ENCODE measurements at places on chromosomes 3 and 15.

GRCh38 chr15:63765338-63765737, 68.4 kb downstream of the HERC1 start:
- no peak for DNase-seq

DNA sequence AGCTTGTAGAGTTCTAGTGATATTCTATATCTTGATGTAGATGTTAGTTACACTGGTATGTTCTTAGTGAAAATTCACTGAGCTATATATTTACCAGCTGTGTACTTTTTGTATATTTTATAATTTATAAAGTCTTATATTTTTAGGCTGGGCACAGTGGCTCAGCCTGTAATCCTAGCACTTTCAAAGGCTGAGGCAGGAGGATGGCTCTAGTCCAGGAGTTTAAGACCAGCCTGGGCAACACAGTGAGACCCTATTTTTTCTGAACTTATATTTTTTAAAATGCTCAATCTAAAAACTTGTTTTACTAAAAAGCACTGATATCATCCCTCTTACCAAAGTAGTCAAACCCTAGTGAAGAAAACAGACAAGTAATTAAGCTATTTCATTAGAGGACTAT, 5.1 kb downstream of the MYO9A start:
- no peak for DNase-seq

- DNase-seq, result no peak
These were observed 52.4 kb upstream of the BLM start for GRCh38 chr15:90664650-90665287.

DNA sequence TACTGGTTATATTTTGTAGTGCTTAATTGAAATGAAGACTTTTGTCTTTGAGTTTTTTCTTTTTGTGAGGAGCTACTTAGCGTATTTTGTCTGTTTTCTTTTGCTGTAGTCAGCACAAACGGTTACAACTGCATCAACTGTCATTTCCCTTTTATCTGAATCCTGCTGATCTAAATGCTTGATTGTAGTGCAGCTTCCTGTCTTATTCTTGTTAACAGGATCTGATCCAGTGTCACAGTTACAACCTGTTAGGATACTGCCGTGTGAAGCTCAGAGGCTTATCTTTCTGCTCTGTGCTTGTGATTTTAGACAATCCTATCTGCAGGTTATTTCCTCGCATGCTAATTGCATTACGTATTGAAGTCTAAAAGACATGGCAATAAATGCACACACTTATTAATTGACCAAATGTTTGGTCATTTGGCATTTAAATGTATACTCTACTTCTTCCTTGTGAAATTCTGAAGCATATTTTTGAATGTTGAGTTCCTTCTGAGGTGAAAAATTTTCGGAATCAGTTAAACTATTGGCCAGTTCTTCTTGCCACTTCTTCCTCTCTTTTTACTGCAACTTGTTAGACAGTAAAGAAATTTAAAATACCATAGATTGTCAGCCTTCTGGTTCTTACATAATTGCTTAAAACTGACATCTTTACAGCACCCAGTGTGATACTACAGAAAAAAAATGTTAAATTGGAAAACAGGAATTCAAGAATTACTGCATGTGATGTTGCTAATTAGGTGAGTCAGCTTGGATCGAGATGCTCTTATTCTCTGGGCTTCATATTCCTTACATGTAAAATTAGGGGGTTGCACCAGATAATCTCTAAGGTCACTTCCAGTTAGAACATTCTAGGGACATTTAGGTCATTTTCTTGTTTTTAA, 168.2 kb downstream of the MBNL1 start:
- no peak for DNase-seq

- peak; percentile 13 for DNase-seq
These were observed 43.1 kb downstream of the DNASE1L3 start for GRCh38 chr3:58167431-58168351.

GRCh38 chr3:135513106-135514059, 452.1 kb upstream of the PPP2R3A start:
- DNase-seq, result no peak

- no peak for DNase-seq
These were observed 24.6 kb upstream of the MCCC1 start for GRCh38 chr3:183123891-183124290.

DNA sequence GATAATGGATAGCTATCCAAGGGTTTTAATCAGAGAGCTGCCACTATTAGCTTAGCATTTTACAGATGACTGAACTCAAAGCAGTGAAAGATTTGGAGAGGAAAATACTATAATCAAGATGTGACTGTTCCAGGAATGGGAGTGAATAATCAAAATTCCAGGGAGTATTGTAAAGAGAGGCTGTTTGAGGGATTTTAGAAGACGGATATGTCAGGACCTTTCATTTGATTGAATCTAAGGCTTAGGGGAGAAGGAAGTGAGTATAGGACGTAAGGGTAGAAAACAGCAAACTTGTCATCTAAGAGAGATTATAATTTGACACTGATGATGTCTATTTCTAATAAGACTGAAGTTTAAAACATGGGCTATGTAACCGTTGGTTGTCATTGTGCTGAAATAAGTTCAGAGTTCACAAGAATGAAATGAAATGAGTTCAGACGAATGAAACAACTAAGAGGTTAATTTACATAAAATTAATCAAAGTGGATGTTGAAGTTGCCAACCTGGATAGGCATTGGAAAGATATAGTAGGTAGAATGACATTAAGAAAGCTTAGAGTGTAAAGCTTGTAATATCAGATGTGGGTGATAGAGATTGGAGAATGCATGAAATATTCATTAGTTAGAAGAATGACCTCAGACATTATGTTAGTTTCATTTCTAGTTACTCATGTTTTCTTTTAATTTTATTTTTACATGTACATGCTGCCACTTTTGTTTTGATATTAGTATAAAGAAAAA, 842.8 kb downstream of the SI start:
- no peak for DNase-seq

All from NCI-H1436 (cell line).